Mesendoderm (in vitro differentiated cells): ENCODE measurements at places on chromosomes 11 and 22.

DNA sequence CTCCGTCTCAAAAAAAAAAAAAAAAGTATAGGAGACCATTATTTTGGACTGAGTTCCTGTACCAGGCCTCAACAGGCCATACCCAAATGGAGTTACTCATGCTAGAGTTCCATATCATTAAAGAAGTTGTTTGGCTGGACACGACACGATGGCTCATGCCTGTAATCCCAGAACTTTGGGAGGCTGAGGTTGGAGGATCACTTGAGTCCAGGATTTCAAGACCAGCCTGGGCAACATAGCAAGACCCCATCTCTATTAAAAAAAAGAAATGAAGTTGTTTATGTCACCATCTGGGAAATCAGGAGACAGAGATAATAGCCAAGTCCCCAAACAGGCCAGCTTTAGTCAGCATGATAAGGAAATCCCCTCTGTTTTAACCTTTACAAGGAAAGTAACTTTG is 6.7 kb upstream of the FNBP4 start:
- H3K27ac ChIP-seq = no peak overlapping the region
- DNase-seq = no peak
- H3K4me3 ChIP-seq = no peak overlapping the region
- peaks cover 4% of the 10 kb centered on the region for H3K36me3 ChIP-seq
- H3K4me1 ChIP-seq = no peaks in the 10 kb centered on the region

GRCh38 chr22:45009606-45010531 is at the start of gene PHF21B:
PHF21B (minus strand) TSS chr22:45010005; CDS start chr22:45009549, 456 bp downstream.
- no peaks in the 10 kb centered on the region for H3K36me3 ChIP-seq
- peak; percentile 86 for DNase-seq
- H3K4me1 ChIP-seq = peaks cover 8% of the 10 kb centered on the region
- peak within 1 kb of the TSS; percentile 87 for H3K27ac ChIP-seq
- H3K27me3 ChIP-seq = no peaks in the 10 kb centered on the region
- peak within 1 kb of the TSS; percentile 84 for H3K4me3 ChIP-seq

- peak; percentile 78 for DNase-seq
- no peaks in the 10 kb centered on the region for H3K36me3 ChIP-seq
- no peaks in the 10 kb centered on the region for H3K4me1 ChIP-seq
- H3K27me3 ChIP-seq = no peaks in the 10 kb centered on the region
- H3K27ac ChIP-seq = no peak overlapping the region
Measured at GRCh38 chr11:61254403-61255025, 13.5 kb downstream of the PGA5 start.

- no peak overlapping the region for H3K27ac ChIP-seq
- no peaks in the 10 kb centered on the region for H3K4me1 ChIP-seq
- H3K27me3 ChIP-seq = no peaks in the 10 kb centered on the region
Measured at GRCh38 chr11:2901854-2902783, 16.5 kb upstream of the CDKN1C start.

GRCh38 chr11:113484223-113484622 is 9.0 kb upstream of the DRD2 start:
- H3K27me3 ChIP-seq = no peaks in the 10 kb centered on the region
- no peak overlapping the region for H3K4me3 ChIP-seq
- no peaks in the 10 kb centered on the region for H3K36me3 ChIP-seq
- H3K27ac ChIP-seq = no peak overlapping the region
- H3K4me1 ChIP-seq = no peaks in the 10 kb centered on the region
- no peak for DNase-seq

- H3K4me1 ChIP-seq = no peaks in the 10 kb centered on the region
- H3K27ac ChIP-seq = no peak overlapping the region
- DNase-seq = no peak
- no peak overlapping the region for H3K4me3 ChIP-seq
Measured at GRCh38 chr22:20221421-20222340, 46.4 kb downstream of the RTN4R start.

GRCh38 chr22:23578306-23578705 is 1.8 kb downstream of the IGLL1 start:
- no peaks in the 10 kb centered on the region for H3K36me3 ChIP-seq
- no peak overlapping the region for H3K27ac ChIP-seq
- no peak overlapping the region for H3K4me3 ChIP-seq
- no peaks in the 10 kb centered on the region for H3K4me1 ChIP-seq
- no peaks in the 10 kb centered on the region for H3K27me3 ChIP-seq
